ENCODE measurements at places on chromosomes 7 and 10.

GRCh38 chr10:13054844-13055243 lies 45.1 kb upstream of the OPTN start:
- DNase-seq: no peak

- no peak for DNase-seq
These were observed 27.3 kb downstream of the UBE2H start for GRCh38 chr7:129925416-129926002.

DNA sequence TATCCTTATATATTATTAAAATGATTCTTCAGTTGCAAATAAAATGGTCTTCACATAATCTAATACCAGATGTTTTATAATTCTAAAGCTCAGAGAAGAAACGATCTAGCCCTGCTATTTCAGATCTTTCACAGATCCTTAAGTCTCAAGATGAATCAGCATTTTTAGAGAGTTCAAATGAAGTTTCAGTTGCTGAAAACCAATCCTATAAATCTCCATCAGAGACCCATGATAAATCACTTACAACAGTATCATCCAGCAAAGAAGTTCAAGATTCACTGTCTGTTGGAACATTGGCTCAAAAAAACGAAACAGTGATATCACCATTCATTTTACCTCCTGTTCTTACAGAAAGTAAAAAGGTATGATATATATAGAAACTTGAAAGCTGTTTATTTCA lies 137.0 kb downstream of the CCDC7 start:
- DNase-seq: no peak

GRCh38 chr10:122503886-122504609 lies 42.7 kb downstream of the HTRA1 start:
- no peak for DNase-seq

- DNase-seq: no peak
These were observed 4.4 kb downstream of the CD36 start for GRCh38 chr7:80642871-80643270.

GRCh38 chr7:985915-986741 lies 3.1 kb downstream of the CYP2W1 start:
- no peak for DNase-seq

- no peak for DNase-seq
These were observed 188.4 kb downstream of the SEM1 start for GRCh38 chr7:96521068-96521894.

DNA sequence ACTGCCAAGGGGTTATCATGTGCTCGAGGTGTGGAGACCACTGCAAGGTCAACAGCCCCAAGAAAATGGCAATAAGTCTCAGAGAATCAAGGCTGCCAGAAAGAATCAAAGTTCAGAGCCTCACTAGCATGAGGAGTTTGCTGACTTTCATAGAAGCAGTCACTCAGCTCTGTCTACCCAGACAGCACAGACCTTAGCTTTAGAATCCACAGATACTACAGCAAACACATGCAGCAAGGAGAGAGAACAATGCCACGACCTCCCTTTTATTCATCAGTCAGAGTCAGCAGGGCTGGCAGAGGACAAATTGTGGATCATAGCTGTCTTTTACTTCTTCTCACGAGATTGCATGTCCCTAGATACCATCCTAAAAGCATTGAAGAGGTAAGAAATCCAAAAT lies 121.3 kb downstream of the MBL2 start:
- DNase-seq: no peak

DNA sequence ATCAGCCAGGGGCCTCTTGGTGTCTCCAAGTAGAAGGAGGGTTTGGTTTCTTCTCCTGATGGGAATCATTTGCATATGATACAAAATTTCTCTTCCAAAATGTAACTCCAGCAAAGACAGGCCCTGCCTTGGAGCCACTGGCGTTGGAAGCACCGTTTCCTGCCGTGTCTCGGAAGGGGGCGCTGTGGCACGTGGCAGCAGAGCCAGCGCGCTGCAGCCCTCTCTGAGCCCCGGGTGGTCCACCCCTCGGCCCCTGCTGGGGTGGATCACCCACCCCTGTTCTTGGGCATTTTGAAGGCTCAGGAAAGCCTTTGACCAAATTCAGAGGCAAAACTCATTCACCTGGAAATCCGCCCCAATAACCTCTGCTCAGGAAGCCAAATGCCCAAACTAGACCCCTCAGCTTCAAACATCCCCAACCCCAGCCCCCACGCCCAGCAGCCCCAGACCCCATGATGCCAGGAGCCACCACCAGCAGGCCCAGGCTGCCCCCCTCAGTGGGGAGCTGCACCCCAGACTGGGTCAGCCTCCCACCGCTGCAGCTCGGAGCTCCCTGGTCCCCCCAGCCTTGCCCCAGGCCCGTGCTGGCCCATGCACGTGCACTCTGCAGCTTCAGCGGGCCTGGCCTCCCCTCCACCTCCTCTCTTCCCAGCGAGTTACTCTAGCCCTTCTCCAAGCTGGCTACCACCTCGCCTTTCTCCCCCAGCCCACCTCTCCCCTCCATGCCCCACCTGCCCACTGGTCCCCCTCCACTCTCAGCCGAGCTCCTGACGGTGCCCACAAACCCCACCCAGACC lies 29.5 kb upstream of the ELFN1 start:
- no peak for DNase-seq

GRCh38 chr7:13077466-13077865 lies 390.0 kb downstream of the ARL4A start:
- DNase-seq: no peak

- no peak for DNase-seq
These were observed 81.0 kb upstream of the STK17A start for GRCh38 chr7:43501870-43502269.

DNA sequence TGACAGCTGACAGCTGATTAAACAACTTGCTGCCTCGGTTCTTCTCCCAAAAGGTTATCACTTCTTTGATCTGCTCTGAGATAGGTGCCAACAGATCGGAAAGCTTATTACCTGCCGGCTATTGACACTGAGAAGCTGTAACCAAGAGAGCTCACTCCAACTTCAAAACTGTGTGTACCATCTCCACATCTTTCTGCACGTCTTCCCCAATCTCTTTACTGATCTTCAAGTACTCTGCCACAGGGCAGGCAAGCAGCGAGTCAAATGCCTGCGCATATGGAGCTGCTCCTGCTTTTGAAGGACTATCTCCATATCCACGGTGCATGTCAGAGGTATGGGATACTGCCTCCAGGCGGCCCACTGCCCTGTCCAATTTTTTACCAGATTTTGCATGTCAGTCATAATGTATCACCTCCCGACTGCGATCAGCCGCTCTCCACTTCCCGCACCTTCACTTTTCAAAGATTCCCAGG lies 352 bp upstream of the ZNF485 start:
- DNase-seq: no peak

DNA sequence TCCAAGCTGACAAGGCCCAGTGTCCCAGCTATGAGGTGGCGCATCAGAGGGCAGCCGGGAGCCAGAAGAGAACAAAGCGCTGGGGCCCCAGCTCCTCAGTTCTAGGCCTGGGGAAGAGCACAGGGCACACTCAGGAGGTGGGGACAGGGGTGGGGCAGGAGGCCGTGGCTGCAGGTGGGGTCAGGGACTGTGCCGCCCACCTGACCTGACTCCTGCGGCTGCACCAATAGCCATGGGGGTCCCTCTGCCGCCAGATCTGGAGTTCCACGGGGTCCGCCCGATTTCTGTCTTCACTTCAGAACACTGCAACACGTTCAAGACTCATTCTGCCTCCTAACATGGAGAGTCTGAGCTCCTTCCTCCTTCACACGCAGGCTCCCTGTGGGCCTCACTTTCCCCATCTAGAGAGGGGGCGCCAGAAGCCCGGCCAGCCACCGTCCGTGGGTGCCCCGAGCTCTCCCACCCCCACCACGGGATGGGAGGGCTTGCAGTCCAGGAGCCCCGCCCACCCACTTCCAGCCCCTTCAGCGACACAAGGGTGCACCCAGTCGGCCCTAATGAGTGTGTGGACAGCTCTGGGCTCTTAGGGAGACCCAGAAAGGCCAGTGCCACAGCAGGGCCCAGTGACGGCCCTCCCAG lies 278.3 kb downstream of the MAD1L1 start:
- DNase-seq: no peak

- no peak for DNase-seq
These were observed 305.2 kb upstream of the ETV1 start for GRCh38 chr7:14294637-14295036.

DNA sequence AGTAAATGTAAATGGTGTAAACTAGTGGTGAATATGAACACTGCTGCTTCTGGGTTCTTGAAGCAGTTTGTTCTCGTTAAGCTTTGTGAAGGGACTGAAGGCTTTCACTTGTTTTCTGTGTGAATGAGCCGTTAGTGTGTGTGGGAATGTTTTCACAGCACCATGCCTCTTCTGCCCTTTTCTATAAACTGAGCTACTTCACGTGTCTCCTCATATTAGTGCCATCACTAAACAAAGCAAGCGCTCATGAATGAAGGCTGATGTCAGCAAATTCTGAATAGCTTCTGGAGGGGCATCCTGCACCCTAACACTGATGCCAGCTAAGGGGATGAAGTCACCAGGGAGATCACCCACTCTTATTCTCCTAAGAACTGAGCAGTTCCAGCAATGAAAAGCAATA lies 205.6 kb upstream of the ETV1 start:
- no peak for DNase-seq

GRCh38 chr7:106010331-106010730 lies 47.3 kb downstream of the CDHR3 start:
- DNase-seq: no peak

Data from activated T-helper 1 cell treated with anti-CD3 and anti-CD28 coated beads, Interleukin-2, amount 50 U/mL, for 16 hours (primary cell).